Astrocyte (in vitro differentiated cells and primary cell): ENCODE measurements at places on chromosomes 1 and 21.

DNA sequence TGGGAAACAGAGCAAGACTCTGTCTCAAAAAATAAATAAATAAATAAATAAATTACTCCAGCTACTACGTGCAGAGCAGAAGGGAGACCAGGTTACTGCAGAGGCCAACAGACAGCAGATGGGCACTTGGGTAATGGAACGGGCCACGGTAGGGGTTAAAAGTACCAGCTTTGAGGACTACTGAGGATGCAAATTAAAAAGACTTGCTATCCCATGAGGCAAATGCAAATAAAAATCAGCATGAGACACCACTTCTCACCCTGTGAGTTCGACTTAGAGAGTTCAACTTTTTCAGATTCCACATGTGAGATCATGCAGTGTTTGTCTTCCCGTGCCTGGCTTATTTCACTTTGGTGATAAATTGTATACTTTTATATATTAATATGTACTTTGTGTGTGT is 6.6 kb downstream of the SLC2A5 start:
- no peak for DNase-seq

DNA sequence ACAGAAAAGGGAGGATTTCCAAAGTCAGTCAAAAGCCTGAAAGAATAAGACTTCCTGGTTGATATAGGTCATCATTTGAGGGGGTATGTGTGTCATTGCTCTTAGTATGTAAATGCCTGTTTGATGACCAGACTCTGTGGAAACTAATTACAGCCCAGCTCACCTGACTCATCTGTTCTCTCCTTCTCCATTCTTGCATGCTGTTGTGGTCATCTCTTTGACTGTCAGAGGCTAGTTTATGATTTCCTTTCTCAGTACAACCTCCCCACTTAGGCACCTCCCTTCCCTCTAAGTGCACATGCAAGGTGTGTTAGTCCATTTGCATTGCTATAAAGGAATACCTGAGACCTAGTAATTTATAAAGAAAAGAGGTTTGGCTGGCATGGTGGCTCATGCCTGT is 2.4 kb upstream of the C1orf116 start:
- peak; percentile 74 for DNase-seq

DNA sequence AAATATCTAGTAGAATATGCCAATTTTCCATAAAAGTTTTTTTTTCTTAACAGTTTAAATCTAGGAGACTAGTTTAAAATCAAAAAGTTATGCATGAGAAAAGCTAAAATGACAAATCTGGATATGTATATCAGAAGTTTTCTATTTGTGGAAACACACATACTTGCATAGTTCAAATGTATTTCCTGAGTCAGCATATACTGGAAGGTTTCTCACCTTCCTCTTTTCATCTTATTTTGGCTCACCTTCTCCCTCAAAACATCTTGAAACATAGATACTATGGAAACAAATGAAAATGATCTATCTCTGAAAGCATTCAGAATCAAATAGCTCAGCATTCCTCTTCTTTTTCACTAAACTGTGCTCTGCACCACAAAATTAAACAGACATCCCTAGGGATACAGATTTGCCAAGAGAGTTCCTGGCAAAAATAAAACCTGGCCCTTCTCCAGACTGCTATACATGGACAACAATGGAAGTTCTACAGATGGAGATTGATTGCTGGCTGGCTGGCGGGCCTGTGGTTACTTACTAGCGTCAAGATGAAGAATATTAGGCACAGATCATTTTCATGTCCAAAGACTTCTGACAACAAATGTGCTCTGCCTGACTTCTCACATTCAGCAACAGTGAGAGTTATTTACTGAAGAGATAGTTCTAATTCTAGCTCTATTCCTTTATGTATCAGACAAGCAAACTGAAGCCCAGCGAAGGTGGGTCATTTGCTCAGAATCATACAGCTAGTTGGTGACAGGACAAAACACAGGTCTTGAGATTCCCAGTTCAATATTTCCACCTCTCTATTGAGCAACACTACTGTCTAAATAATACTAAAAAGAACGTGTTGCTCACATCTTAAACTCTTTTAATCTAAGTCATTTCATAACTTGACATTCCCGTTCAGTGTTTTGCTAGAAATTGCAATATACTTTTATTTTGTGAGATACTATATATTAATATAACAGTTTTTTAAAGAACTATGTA is 26.6 kb downstream of the DIPK1A start:
- peak; percentile 98 for DNase-seq

GRCh38 chr1:62282909-62283755 is 36.1 kb downstream of the KANK4 start:
- DNase-seq: no peak

DNA sequence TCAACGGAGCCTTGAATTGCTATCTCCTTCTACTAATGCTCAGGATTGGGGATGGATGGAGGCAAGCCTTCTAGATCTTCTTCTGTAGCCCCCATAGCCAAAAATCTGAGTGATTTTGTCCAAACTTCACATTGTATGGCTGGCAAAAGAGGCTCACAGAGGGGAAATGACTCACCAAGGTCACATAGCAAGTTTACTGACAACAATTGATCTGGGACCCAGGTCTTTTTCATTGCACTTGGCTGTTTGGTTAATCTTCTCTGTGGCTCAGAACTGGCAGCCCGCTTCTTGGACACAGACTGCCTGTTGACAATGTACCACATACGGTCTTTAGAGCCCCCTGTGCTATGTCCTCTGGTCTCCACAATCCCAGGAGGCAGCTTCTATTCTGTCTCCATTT is 3.0 kb upstream of the LACTBL1 start:
- peak; percentile 25 for DNase-seq

DNA sequence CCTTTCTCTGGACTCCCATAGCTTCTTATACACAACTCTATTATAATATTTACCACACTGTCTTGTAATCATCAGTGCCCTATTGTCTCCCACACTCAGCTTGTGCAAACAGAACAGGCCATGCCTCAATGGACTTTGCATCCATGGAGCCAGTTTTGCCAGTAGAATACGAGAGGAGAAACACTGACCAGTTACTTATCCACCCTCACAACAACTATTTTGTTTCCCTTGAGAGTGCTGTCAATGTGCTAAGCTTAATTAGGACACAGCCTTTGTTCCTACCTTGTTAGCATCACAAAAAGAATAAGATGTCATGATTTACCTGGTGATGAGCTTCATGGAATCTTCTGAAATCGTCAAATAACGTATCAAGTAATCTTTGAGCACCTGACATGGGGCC is 18.1 kb upstream of the LRRC52 start:
- DNase-seq: no peak

DNA sequence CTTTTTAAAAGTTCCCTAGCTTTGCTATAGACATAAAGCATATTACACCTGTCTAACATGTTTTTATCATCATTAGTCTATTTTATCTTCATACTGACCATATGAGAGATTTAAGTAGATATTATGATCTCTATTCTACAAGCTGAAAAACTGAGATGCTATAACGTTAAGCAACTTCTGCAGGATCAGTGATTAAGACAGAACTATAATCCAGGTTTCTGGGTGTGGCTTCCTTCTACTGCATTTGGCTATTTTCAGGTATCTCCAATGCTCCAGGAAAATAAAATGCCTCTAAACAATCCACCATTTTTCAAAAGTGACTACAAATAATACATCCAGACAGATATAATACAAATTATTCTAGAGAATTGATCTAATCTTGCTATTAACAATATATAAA is 53.4 kb downstream of the RGS2 start:
- no peak for DNase-seq

DNA sequence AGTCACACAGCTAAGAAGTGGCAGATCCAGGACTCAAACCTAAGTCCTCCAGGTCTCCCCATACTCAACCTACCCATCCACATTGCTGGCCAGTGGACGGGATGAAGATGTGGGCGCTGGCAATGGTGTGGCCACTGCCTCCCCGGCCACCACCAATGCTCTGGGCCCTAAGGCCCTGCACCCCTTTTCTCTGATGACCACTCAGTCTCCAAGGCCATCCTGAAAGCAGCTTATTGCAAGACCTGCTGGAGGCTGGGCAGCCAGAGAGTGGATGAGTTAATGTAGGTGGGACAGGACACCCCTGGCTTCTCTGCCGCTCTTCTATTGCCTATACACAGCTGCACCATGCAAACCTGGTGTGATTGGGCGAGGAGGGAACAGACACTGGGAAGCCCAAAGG is 178.7 kb downstream of the HIVEP3 start:
- no peak for DNase-seq

DNA sequence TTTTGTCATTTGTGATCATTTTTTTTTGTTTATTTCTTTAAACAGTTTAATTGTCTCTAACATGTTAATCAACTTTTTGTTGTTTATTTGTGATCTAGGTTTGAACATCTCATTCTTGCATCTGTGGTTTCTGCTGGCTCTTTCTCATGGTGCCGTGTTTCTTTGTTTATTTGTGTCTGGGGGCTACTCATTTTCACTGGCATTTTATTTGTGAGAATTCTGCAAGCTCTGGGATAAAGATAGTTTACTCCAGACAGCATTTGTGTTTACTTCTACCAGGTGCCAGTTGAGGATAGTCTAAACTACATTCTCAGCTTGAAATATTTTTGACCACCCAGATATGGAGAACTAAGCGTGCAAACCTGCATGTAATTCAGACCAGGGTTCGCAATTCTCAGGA is 508.6 kb downstream of the KIF26B start:
- no peak for DNase-seq

- no peak for DNase-seq
Measured at GRCh38 chr1:44059664-44060355, 28.5 kb upstream of the SLC6A9 start.

DNA sequence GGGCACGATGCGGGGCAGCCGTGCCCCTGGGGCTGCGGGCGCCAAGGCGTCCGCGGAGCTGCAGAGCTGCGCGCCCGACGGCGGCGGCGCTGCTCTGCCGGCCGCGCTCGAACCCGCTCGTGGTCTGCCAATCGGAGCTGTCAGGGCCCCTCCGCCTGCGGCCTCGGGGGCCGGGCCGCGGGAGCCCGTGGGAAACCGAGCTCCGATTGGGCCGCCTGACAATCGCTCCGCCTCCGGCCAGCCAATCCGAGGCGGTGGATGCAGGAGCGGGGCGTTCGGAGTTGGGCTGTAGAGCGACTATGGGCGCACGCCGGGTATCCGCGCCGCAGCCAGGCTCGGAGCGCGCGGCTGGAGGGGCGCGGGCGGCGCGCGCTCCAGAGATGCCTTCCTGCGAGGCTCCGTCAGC is 100.5 kb upstream of the SOD1 start:
- peak; percentile 87 for DNase-seq

- no peak for DNase-seq
Measured at GRCh38 chr1:51631747-51632146, 14.9 kb downstream of the OSBPL9 start.

DNA sequence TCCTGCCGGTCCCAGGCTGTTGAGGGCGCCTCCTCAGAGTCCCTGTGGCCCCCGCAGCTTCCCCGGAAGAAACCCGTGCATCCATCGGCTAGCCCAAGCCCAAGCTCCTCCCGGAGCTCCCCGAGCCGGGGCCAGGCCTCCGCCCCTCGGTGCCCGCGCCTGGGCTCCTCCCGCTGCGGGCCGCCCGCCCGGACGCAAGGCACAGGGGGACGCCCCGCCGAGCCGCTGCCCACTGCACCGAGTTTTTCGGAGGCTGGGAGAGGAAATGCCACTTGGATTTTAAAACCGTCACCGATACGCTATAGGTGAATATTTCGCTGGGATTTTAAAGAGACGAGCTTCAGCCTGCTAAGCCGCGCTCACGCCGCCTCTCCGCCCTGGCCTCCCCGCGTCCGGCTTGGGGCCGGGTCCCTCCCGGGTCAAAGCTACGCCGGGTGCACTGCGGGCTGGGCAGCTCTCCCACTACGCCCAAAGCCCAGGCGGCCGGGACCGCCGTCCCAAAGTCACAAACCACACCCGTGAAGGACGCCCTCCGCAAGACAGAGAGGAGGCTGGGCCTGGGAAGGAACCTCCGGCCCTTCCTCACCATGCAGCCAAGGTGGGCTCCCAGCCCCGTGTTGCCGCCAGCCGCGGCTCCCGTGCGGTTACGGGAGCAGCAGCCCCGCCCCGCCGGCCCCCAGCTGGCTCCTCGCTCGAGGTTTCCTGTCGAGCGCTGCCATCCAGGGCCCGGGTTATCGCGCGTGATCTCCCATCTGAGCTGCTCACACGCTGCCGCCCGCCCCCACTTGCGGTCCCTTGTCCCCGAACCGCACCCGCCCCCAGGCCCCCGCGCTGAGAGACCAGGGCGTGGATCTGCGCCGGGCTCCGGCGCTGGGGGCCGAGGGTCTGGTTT is 63.2 kb downstream of the CD247 start:
- peak; percentile 10 for DNase-seq

GRCh38 chr1:227942021-227942715 is 5.6 kb downstream of the WNT9A start:
- no peak for DNase-seq

GRCh38 chr1:181151378-181152326 is 63.2 kb downstream of the IER5 start:
- peak; percentile 22 for DNase-seq

GRCh38 chr1:95384567-95384966 is 150.6 kb downstream of the RWDD3 start:
- DNase-seq: no peak

- no peak for DNase-seq
Measured at GRCh38 chr1:230698130-230698529, 15.8 kb downstream of the AGT start.

- no peak for DNase-seq
Measured at GRCh38 chr1:61457526-61458040, 267.4 kb downstream of the TM2D1 start.

- no peak for DNase-seq
Measured at GRCh38 chr1:1216770-1217620, 3.0 kb upstream of the TNFRSF4 start.

- DNase-seq: no peak
Measured at GRCh38 chr1:83779565-83779964, 219.4 kb downstream of the TTLL7 start.

DNA sequence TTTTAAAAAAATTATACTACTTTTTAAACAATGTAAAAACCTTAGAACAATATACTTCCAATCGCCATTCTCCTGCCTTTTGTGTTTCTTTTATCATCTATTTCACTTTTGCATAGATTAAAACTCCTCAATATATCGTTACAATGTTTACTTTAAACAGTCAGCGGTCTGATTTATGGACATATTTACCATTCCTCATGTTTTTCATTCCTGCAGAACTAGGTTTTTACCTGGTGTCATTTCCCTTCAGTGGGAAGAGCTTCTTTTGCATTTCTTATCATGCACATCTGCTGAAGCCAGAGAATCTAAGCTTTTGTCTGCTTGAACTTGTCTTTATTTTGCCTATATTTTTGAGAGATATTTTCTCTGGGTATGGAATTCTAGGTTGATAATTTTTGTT is 277.4 kb upstream of the PLXNA2 start:
- DNase-seq: no peak

DNA sequence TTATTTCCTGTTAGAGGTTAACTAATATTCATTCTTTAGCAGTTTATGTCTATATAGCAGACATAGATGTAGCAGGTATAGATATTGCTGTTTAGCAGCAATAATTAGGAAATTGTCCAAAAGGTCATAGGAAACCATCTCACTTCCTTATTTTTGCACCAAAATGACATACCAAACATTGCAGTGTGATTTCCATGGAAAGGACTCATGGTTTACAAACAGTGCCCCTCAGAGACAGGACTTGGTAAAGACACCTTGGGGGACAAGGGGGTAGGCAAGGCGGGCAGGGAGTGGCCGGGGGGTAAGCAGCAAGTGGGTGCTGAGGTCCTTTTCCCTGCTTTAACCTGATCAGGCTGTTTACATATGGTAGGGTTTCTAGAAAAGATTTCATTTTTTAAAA is 30.5 kb downstream of the BATF3 start:
- no peak for DNase-seq

- DNase-seq: no peak
Measured at GRCh38 chr1:50970931-50971582, 1.0 kb downstream of the CDKN2C start.
